ENCODE measurements at places on chromosomes 7 and 10.

DNA sequence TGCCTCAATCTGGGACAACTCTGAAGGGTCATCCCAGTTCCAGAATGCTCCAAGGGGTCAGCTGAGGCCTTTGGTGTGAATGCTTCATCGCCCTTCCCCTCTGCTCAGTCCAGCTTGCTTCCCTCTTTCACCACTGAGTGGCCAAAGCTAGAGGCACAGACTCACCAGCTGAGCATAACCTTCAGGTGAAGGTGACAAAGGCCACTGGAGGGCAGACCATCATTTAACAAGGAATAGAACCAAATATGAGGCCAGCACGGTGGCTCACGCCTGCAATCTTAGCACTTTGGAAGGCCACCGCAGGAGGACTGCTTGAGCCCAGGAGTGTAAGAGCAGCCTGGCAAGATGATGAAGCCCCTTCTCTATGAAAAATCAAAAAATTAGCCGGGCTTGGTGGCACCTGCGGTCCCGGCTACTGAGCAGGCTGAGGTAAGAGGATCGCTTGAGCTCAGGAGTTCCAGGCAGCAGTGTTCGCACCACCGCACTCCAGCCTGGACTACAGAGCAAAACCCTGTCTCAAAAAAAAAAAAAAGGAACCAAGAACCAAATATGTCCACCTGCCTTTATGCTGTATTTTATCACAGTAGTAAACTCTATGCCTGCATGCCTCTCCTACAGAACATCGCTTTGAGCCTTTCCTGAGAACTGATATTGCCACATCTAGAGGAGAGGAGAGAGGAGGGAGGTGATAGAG is 13.4 kb downstream of the PRKAG2 start:
- no peak overlapping the region for H3K4me3 ChIP-seq
- H3K4me1 ChIP-seq: peaks cover 13% of the 10 kb centered on the region
- no peak for DNase-seq

DNA sequence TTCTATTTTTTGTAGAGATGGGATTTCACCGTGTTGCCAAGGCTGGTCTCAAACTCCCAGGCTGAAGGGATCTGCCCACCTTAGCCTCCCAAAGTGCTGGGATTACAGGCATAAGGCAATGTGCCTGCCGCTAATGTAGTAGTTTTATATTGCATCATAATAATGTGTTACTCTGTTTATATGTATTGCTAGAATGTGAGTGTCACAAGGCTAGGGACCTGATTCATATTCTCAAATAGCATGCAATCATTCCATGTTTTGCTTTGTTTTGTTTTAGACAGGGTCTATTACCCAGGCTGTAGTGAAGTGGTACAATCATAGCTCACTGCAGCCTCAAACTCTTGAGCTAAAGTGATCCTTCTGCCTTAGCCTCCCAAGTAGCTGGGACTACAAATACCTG is 13.5 kb downstream of the CCL26 start:
- no peaks in the 10 kb centered on the region for H3K36me3 ChIP-seq
- H3K4me3 ChIP-seq: no peak overlapping the region
- DNase-seq: no peak
- H3K27ac ChIP-seq: no peak overlapping the region

GRCh38 chr10:93993782-93994437 is at the start of gene PLCE1:
PLCE1 (plus strand) TSS chr10:93993931; CDS start chr10:94031047, 37,116 bp downstream.
- H3K36me3 ChIP-seq: peaks cover 7% of the 10 kb centered on the region
- DNase-seq: peak; percentile 49
- peak within 1 kb of the TSS; percentile 86 for H3K4me3 ChIP-seq
- H3K27me3 ChIP-seq: peaks cover 24% of the 10 kb centered on the region

GRCh38 chr10:104447906-104448305 is 94.3 kb downstream of the CFAP58 start:
- H3K27me3 ChIP-seq: peaks cover 6% of the 10 kb centered on the region
- H3K4me1 ChIP-seq: peaks cover 6% of the 10 kb centered on the region
- no peak overlapping the region for H3K4me3 ChIP-seq
- DNase-seq: no peak

DNA sequence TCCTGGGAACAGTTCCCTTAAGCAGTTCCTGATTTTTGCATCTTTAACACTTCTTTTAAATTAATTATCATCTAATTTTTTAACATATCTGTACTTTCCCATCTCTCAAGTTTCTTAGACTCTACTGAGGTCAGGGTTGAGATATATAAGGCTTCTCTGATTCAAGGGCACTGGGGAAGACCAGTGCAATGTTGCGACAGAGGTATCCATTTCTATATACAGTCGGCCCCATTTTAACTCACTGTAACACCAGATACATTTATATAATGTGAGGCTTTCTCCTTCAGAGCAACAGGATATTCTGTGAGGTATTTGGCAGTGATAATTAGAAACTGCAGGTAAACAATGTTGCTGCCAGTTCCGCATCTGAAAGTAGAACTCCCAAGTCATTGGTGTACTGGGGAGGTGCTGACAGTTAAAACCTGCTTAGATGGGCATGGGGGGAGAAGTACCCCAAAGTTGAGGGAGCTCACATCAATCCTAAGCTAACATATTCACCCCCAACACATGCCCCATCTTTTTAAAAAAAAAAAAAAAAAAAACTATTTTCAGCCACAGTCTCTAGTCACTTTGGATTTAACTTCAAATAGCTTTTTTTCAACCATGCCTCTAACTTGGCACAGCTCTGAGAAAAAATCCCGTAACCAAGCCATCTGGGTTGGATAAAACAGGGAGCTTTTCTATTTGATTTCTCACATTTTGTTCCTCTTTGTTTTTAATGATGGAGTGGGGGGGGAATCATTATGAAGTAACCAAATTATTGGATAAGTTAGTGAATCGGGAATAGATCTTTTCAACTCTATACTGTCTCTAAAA is 62.9 kb downstream of the REEP3 start:
- H3K4me3 ChIP-seq: no peak overlapping the region
- no peaks in the 10 kb centered on the region for H3K4me1 ChIP-seq
- no peak for DNase-seq

DNA sequence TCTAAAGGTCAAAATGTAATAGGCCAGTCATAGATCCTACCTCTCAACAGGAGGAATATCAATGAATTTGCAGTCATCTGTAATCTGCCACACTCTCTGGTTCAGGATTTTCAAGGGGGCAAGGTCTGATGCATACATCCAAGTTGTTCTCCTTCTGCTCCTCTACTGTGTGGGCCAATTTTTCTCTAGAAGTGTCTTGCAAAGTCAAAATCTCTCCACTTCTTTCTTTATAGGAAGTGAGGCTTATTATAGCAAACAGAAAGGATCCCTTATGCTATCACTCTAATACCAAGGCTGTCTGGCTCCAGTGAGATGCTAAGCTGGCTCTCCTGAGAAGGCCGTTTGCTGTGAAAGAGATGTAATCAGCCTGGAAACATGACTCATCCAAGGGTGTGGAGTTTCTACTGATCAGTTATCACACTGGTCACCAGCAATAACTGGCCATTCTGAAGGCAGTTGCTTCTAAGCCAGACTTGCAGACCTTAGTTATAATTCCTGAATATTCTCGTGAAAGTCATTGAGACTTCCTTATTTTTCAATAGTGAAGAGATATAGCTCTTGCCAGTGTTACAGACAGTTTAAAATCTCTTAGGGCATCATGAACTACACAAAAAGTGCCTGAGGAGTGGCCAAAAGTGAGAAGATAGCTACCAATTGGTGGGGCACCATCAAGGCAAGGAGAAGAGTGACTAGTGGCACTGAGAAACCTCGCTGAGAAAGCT is 43.2 kb upstream of the LRGUK start:
- peaks cover 20% of the 10 kb centered on the region for H3K36me3 ChIP-seq
- no peak overlapping the region for H3K27ac ChIP-seq
- no peaks in the 10 kb centered on the region for H3K27me3 ChIP-seq

DNA sequence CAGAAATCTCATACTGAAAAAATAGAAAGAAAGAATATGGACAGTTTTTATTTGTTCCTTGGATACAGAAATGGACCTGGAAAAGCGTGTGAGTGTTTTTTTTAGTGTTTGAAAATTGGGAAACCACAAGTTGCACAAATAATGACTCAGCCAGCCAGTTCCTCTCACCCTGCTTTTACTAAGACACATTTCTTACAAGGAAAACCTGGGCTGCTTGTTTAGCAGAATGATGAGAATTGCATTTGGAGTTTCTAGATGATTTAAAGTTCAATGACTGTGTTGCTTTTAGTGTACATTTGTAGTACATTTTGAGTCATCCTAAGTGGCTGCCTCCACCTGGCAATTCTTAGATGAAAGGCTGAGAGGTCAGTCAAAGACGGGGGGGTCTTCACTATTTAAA is 218.7 kb downstream of the ABCA13 start:
- H3K36me3 ChIP-seq: no peaks in the 10 kb centered on the region
- no peaks in the 10 kb centered on the region for H3K27me3 ChIP-seq
- no peaks in the 10 kb centered on the region for H3K4me1 ChIP-seq
- no peak for DNase-seq
- H3K4me3 ChIP-seq: no peak overlapping the region

Measured in neural crest cell (in vitro differentiated cells).